ENCODE measurements at places on chromosomes 3 and 15. TPM values are rescaled to one million over a fixed set of nuclear protein-coding genes. Genes with fewer than 3 reads are reported as not detected.

The ST8SIA2 gene
- total RNA-seq, result 30.4 TPM

DNA sequence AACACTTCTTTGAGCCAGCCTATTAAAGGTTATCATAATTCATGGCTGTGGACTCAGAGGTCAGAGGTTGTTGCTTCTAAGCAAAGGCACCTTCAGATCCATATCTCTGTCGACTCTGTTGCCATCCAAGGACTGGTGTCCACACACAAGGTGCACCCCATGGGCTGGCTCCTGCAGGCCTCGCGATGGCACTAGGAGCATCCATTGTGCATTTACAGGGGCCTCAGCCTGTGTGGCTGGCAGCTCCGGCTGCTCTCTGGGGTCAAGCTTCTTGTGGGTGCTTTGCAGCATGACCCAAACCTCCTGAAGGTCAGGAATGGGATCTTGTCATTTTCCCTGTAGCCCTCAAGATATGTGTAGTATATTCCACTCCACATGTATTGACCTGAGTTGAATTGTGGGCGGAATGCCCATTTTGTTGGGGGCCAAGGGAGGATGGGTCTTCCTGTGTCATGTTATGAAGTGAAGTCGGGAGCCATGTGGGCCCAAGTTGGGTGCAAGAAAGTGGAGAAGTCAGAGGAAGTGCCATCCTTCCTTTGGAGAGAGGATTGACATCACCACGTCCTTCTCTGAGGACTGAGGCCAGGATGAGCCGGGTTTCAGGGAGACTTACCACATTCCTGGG, 43.9 kb downstream of the CHDH start:
- peak; percentile 4 for DNase-seq

The ANKRD34C gene
- total RNA-seq, result not detected

The GP5 gene
- 0.15 TPM for total RNA-seq

GRCh38 chr3:112351823-112352222, 18.9 kb downstream of the CD200 start:
- no peak for DNase-seq

DNA sequence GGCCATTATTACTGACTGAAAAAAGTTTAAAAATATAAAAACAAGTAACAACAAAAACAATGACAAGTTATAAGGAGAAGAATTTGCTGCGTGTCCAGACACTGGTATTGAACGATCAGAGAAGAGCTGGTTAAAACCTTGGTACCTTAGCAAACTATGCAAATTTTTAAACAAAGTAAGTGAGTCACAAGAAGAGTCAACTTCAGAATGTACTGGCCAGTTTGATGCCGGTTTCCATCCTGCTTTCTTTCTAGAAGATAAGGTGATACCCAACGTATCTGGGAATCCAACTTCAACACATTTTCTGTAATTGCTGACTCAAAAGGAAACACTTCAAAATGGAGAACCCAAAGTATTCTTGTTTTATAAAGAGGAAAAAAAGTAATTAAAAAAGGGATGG, 49.8 kb downstream of the RUBCN start:
- DNase-seq, result no peak

The GOLGA8J gene
- not detected for total RNA-seq

- DNase-seq, result no peak
These were observed 105.9 kb downstream of the TP63 start for GRCh38 chr3:189737071-189737470.

The TMEM108 gene
- 9.0 TPM for total RNA-seq

The EOMES gene
- not detected for total RNA-seq

DNA sequence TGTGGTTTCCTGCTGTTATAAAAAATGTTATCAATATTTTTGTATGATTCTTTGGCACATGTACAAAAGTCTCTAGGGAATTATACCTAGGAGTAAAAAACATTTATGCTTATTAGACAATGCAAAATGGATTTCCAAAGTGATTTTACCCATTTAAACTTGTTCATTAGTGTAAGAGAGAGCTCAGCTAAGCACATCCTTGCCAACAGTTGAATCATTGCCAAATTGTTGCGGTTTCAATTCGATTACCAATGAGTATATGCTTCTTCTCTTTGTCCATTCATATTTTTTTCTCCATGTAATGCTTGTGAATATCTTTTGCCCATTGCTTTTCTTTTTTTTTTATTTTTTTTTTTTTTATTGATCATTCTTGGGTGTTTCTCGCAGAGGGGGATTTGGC, 17.2 kb downstream of the CASR start:
- no peak for DNase-seq

DNA sequence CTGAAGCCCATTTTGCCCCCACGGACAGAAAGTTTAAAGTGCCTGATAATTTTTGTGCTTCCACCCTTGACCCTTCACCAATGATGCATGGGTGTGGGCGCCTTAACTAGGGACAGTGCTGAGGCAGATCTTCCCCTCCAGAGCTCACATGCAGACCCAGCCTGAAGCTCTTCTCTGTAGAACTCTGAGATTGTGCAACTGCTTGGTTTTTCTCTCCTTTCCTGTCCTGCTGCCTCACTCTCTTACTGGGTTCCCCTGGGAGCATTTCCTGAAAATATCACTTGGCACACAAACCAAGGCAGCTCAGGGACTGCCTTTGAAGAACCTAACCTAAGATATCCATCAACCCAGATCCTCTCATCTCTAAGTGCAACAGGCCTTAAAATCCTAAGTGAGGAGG, 220.3 kb upstream of the STT3B start:
- DNase-seq, result no peak

DNA sequence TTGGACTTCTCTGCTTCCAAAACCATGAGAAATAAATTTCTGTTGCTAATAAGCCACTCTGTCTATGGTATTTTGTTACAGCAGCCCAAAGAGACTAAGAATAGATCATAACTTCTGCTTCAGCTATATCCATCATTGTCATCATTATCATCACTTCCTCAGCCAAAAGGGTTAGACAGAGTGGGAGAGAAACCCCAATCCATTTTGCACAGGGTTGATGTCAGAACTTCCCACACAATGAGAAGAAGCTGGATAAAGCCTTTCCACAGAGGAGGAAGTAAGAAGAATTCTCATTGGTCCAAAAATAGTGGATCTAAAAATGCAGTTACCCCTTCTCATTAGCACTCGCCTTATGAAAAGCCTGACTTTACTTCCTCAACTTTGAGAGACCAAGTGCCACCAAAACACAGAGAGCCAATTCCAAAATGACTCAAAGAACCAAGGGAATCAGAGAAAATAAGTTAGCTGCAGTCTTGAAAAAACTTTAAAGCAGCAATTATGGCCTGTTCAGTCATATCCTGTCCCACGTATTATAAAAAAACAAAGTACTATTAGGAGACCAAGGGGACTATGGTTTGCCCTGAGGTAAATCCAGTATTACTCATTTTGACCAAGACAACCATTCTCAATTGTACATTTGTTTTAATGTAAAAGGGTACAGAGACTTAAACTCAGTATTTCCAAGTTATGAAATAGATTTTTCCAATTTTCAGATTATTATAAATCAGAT, 80.2 kb downstream of the WNT5A start:
- no peak for DNase-seq

DNA sequence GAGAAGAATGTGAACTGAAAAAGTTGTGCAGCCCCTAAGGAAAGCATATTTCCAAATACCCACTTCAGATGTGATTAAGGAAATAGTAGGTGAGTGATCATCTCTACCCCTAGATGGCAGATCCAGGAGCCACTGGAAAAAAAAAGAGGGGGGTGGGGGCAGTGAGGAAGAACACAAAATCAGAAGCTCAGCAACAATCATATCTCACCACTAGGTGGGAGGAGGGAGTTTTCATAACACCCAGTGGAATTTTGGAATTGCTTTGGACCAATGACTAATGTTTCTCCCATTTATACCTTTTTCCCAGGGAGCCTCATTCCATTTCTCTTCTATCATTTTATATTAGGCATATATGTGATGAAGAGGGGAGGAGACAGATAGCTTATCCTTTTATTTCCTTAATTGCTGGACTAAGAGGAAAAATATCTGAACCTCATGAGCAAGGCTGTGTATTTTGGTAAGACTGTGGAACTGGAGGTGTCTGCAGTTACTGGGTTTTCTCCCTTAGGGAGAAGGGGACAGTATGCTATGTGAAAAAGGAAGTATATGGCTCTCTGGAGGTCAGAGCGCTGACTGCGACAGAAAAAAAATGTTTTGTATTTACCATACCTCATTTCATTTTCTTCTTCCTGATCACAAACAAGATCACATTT, 363.4 kb downstream of the GAP43 start:
- no peak for DNase-seq

The NUTM1 gene
- not detected for total RNA-seq

The PLA1A gene
- not detected for total RNA-seq

GRCh38 chr3:186440891-186441290, 78.9 kb upstream of the DGKG start:
- peak; percentile 25 for DNase-seq

The ETV5 gene
- total RNA-seq, result 16.9 TPM

- no peak for DNase-seq
These were observed 166.8 kb upstream of the CBLB start for GRCh38 chr3:106035619-106036018.

The KLHL6 gene
- not detected for total RNA-seq

DNA sequence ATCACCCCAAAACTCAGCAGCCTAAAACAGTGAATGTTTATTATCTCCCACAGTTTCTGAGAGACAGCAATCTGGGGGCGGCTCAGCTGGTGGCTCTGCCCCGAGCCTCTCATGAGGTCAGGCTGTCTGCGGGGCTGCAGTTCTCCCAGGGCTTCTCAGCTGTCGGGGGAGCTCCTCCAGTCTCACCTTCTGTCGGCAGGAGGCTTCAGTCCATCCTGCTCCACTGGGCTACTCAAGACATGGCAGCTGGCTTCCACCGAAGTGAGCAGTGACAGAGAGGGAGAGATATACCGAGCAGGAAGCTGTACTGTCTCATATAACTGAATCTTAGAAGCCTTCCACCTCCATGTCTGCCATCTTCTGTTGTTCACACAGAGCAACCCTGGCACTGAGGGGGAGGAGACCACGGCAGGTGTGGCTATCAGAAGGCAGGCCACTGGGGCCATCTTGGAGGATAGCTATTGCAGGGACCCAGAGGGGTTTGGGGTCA, 72.8 kb upstream of the ITGA11 start:
- DNase-seq, result peak; percentile 32

GRCh38 chr3:160755776-160756304, at the start of gene PPM1L:
TSS of gene PPM1L (plus strand) at chr3:160756231.
- DNase-seq, result peak; percentile 70

DNA sequence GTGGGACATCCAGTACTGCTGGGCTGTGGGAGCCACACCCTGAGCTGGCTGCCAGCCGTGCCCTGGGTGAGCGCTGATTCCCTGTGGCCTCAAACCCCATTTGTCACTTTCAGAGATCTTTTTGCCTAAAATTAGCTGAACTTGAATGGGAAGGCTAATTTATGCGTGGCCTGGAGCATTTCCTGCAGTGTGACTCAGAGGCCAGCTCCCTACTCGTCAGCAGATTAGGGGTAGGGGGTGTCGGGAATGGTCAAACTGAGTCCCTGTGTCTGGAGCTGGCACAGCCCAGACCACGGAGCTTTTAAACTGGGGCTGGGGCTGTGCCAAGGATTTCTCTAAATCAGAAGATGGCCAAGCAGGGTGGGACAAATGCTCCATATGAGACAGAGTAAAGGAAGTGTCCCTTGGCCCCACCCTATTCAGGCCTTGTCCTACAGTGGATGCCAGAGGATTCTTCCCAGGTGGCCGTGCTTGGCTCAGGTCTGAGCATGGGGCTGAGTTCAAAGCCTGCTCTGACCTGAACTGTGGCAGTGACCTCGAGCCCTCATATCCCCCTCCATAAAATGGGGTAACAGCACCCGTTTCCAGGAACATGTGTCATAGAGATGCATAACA, 59.7 kb downstream of the ATP2B2 start:
- no peak for DNase-seq

The WDR72 gene
- total RNA-seq, result 1.1 TPM

- no peak for DNase-seq
These were observed 19.6 kb downstream of the CYFIP1 start for GRCh38 chr15:22960556-22960955.

The GPR149 gene
- total RNA-seq, result 0.25 TPM

The WDR82 gene
- 118 TPM for total RNA-seq

The ACY1 gene
- total RNA-seq, result 13.2 TPM

DNA sequence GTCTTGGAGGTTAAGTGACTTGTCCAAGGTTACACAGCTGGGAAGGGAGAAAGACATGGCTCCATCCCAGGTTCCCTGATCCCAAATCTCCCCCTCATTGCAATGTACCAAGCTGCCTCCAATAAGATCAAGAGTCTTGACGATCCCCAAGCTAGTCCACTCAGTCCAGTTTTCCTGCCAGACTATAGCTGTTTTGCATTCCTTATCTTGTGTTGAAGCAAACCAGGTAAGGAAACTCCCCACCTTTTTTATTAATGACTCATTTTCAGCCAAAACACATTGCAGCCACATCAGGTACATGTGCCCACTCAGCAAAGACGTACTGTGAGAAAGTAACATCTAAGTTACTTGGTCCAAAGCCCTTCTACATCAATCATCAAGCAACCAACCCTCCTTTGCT, 41.9 kb downstream of the LIPC start:
- DNase-seq, result no peak

- no peak for DNase-seq
These were observed 504.4 kb downstream of the ROBO1 start for GRCh38 chr3:79263423-79263822.

- DNase-seq, result no peak
These were observed 269.3 kb upstream of the ONECUT1 start for GRCh38 chr15:53059273-53060043.

DNA sequence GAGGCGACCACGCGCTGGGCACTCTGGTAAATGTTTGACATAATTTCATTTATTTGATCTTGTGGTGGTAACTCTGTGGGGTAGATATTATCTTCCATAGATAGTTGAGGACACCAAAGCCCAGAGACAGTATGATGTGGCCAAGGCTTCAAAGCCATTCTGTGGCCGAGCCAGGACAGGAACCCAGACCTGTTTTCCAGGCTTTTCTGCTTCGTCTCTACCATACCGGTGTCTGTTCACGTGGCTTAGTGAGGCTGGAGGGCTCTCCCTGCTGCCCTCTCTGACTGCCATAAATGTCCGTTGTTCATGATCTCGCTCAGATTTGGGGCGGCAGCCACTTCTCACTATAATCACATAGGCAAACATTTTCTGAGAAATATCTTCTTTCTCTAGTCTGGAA, 134.7 kb downstream of the PEX5L start:
- DNase-seq, result no peak

- no peak for DNase-seq
These were observed 751.7 kb downstream of the CADM2 start for GRCh38 chr3:85710490-85710889.

DNA sequence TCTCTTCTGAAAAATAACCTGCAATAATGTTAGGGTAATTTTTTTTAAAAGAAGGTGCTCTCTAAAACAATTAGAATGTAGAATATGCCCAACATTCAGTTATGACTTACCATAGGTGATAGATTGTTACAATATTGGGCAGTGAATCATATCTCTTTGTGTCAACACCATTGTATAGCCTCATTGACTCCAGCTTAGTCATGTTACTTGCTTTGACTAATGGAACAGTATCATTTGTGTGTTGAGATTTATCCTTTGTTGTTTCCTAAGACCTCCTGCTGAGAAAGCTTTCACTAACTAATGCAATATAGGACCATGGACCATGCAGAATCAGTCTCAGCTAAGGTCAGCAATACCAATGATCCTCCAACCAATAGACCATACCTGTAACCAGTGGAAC, 1106.4 kb downstream of the SI start:
- no peak for DNase-seq
